ENCODE measurements at places on chromosomes 5 and 9.

DNA sequence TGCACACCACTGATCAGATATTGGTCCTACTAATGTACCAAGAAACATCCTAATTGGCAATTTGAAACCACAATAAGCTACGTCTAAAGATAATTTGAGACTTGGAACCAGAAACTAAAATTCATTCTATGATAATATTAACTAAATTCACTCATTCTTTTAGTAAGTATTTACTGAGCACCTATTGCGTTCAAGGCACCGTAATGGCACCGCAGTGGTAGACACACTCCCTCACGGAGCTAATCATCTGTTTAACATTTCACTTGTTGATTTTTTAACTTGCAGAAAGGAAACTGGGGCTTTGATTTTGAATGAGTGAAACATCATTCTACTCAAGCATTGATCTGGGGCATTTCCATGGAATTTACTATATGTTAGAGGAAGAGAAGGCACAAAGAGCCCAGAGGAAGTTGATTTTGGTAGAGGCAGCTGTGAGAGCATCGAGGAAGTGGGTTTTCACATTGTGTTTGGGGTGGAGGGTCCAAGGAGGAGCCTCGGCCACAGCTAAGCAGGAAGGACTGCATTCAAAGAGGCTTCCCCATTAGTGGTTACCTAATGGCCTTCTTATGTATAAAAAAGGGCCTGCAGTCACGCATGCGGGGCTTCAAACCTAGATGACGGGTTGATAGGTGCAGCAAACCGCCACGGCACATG, 7.1 kb downstream of the RAPGEF1 start:
- no peak for DNase-seq

DNA sequence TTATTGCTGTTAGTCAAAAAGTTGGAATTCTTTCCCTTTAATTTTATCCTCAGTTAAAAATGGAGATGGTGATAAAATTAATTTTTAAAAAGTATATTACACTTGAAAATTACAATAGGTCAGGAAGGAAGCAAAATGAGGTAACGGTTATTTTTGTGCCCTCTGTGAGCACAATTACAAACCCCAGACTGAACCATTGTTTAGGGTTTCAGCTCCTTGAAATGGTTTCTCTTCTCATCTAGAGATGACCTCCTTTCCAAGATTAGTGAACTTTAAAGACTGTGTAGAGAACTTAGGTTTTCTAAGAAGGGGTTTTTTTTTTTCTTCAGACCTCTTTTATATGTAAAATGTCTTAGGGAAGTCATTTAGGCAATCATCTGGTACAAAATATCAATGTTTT, 126.2 kb upstream of the CHD1 start:
- no peak for DNase-seq

DNA sequence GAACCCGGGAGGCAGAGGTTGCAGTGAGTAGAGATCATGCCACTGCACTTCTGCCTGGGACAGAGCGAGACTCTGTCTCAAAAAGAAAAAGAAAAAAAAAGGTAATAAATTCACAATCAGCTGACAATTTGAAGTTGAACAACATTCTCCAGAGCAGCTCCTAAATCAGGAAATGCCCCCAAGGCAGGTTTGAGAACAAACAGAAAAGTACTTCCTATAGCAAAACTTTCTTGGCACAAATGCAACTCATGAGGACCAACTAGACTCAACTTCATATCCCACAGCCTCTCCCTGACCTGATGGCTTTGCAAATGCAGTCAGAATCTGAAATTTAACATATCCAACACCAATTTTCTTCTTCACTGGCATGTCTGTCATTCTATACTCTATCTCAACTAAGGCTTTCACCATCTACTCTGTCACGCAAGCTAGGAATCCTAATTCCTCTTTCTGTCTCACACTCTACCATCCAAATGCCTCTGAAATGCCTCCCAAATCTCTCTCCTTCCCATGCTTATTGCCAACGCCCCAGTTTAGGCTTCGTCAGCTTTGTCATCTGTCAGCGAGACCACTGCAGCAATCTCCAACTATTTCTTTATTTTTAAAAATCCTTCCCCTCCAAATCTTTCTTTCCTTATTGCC, 113.3 kb downstream of the MAPKAP1 start:
- DNase-seq = no peak

DNA sequence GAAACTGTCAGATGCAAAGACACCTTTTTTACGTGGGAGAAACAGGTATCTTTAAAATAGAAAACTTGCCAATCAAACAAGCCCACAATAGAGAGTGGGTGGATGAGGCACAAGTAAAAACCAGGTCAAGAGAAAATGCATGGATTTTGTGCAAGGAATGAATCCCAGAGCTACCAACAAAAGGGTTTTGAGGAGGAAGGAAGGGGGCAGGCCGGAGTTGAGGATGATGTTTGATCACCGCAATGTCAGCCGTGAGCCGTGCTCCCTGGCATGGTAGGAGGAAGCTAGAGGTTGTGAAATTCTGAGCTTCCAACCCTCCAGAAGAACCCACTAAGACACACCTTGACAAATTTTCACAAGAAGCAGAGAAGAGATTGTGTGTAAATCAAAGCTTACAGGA, 53.2 kb downstream of the HRH2 start:
- no peak for DNase-seq

GRCh38 chr9:106970219-106970975, 107.4 kb downstream of the ZNF462 start:
- no peak for DNase-seq

DNA sequence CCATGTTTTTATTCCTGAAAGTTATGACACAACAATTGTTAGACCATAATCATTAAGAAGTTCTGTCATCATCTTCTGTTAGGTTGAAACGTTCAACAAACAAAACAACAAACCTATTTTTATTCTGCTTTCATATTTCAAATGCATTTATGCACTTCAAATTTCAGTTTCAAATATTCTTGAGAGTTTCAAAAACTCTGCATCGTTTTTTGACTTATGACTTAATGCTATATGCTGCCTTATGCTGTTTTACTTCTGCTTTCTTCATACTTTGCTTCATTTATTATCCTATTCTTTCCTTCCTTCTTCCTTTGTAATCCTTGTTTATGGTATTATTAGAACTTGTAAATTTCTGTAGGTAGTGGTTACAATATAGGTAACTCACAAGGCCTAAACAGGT, 95.0 kb downstream of the PCSK1 start:
- no peak for DNase-seq

DNA sequence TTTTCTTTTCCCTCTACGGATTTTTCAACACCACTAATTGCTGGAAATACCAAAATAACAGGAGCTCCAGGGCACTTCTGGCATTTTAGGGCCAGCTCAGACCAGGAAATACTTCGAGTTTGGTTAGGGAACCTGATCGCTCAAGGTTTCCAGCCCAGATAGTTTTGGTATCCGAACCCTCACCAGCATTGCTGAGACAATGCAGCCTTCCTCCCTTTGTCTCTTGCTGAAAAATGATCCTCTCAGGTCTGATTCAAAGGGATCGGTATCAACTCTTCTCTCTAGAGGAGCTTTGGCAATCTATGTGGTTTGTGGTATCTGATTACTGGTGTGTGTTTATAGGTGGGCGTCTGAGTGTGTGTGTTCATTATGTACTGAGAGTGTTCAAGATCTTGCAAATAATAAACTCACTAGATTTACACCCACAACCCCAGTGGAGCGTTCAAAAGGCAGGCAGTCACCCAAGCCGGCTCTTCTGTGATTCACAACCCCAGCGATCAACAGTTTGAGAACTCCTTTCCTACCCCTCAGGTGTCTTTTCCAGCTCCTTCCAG, 122.8 kb upstream of the EGFLAM start:
- no peak for DNase-seq

DNA sequence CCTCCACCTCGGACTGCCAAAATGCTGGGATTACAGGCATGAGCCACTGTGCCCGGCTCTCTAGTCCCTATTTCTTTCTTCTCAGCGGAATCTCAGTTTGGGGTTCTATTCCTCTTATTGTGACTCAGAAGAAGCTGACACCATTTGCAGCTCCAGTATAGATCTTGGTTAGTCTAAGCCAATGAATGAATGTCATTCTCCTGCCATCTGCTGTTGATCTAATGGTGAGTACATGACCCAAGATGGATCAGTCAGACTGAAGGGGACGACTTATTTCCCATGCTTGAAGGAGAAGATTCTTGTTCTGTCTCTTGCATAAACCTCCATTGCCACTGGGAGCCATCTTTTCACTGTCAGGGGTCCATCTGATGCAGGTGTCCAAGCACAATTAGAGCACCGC, 76.0 kb upstream of the KLF9 start:
- no peak for DNase-seq

- no peak for DNase-seq
These were observed 19.7 kb downstream of the ZCCHC10 start for GRCh38 chr5:133006653-133007052.

DNA sequence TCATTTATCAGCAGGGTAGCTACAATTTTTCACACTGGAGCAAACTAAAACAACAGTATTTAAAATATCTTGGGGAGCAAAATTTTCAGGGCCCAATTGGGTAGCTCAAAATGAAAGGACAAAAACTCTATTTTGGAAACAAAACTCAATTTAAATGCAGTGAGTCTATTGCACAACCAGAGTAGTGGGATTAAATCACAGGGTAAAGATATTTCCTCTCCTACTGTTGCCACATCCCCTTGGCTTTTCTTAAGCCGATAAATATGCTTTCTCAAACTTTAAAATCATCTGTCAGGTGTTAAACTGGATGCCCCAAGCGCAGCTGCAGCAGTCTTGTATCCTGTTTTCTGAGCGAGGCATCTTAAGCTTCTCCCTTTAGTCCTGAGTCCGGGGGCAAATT, 1474.3 kb upstream of the CDH9 start:
- no peak for DNase-seq

GRCh38 chr5:56330167-56330566, 97.0 kb upstream of the ANKRD55 start:
- no peak for DNase-seq

DNA sequence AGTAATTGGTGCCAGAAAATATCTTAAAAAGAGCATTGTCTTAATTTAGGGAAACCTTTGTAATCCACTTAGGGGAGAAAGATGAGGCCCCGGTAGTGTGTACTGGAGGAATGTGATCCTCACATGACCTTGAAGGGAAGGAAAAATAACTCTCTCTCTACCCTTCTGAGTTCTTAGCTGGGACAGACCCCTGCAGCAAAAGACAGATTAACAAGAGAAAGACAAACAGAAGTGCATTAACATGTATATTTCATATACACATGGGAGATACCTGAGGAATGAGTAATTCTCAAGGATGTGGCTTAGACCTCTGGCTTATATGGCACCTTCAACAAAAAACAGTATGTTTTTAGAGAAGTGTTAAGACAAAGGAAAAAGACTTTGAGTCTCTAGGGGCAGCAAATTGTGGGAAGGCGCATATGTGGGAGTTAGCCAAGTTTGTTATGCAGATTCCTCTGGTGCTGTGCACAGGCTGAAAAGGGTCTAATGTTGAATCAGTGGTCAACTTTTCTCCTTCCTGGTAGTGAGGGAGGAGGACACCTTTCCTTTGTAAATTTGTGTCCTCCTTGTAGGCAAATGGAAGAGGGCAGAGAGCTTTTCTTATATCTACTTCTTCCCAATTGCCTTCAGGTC, 138.8 kb downstream of the LRRC70 start:
- no peak for DNase-seq

- DNase-seq = no peak
These were observed 111.8 kb downstream of the INIP start for GRCh38 chr9:112605963-112606699.

- DNase-seq = peak; percentile 10
These were observed 6.5 kb upstream of the MAT2B start for GRCh38 chr5:163498886-163499285.

GRCh38 chr5:171031977-171032376, 170.2 kb downstream of the RANBP17 start:
- DNase-seq = no peak

DNA sequence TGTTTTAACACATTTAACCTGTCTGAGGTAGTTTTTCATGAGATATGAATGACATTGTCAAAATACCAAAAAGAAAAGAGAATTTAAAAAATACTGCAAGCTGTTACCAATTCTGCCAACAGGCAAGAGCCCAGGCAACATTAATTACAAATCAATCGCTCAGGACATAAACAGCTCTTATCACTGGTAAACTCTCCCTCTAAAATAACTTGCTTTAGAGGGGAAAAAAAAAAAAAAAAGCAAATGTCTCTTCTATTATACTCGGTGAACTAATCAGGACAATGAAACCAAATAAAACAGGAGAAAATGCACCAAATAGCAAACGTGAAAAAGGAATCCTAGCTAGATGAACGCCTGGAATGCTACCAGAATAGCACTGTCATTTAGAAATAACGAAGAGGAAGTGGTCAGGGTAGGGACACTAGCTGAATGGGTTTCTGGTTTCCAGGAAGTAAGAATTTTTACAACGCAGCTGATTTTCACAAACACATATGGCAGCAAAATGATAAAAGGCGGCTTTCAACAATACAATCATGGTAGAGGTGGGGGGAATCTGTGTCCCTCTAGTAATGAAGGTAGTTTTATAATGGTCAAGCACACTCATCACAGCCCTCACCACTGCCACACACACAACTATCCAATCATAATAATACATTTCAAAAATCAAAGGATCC, 94.9 kb downstream of the DENND1A start:
- DNase-seq = no peak

DNA sequence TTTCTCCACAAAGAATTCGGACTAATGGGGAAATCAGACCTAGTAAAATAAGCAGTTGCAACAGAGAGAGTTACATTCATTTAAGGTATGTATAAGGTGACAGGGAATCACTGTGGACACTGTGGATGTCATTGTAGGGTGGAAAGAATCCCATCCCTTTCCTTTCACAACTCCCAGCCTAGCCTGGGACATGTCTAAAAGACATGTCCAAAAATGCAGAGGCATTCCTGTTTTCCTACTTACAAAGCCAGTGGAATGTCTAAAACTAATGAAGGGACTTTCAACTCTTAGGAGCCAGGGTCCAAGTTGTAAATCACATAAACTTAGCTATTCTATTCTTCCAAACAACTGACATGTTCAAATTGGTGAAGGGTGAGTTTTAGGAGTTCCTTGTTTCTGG, 511.0 kb downstream of the PRELID2 start:
- DNase-seq = no peak

- DNase-seq = no peak
These were observed 2.8 kb upstream of the NOL6 start for GRCh38 chr9:33476503-33476902.

GRCh38 chr5:1476181-1476966, 31.1 kb upstream of the SLC6A3 start:
- no peak for DNase-seq

- DNase-seq = no peak
These were observed 47.5 kb downstream of the NEURL1B start for GRCh38 chr5:172688349-172689217.

DNA sequence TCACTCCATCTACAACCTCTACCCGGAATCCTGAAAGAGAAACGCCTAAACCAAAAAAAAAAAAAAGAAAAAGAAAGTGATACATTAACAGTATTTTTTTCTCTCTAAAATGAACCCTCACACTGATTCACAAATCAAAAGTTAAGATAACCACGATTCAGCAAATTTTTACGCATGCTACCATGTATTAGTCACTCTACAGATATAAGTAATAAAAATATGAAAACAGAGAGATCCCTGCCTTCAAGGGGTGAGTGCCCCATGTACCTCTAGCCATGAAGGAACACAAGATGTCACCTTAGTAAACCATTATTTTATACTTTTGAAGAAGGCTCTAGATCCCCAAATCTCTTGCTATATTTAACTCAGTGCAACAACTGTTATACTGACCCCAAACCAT, 33.4 kb downstream of the CEMIP2 start:
- no peak for DNase-seq

- peak; percentile 28 for DNase-seq
These were observed 282.3 kb downstream of the TMEM167A start for GRCh38 chr5:82794876-82795275.

- DNase-seq = no peak
These were observed 21.3 kb upstream of the AOPEP start for GRCh38 chr9:94705162-94705702.

- no peak for DNase-seq
These were observed 11.0 kb downstream of the RNF145 start for GRCh38 chr5:159198063-159199036.
